Bronchial epithelial cell (primary cell): ENCODE measurements at places on chromosomes 2 and 18.
A peak's percentile ranks its signal among the peaks of the same experiment; 100 is the strongest.

- no peak for DNase-seq
Measured at GRCh38 chr2:233062451-233062850, 2.3 kb downstream of the INPP5D start.

- DNase-seq, result no peak
Measured at GRCh38 chr2:30148850-30149249, 2.0 kb downstream of the YPEL5 start.

DNA sequence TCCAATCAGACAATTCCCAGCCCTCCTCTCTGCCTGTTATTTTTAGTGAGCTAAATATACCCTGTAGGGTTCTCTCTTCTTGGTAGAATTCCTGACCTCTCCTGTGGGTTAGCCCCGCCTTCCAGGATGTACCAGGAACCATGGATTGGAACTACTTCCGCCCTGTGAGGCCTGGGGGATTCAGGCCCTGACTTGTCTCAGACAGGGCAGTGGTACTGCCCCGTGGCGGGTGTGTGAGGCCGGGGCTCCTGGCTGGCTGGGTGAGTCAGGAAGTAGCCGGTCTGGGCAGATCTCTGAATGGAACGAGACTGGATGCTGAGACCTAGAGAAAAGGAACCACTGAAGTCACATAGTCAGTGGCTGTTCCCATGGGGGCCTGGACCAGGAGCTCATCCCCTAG is 50.5 kb downstream of the DYSF start:
- DNase-seq, result peak; percentile 39

GRCh38 chr2:47266939-47267710 is 112.0 kb upstream of the STPG4 start:
- DNase-seq, result no peak

DNA sequence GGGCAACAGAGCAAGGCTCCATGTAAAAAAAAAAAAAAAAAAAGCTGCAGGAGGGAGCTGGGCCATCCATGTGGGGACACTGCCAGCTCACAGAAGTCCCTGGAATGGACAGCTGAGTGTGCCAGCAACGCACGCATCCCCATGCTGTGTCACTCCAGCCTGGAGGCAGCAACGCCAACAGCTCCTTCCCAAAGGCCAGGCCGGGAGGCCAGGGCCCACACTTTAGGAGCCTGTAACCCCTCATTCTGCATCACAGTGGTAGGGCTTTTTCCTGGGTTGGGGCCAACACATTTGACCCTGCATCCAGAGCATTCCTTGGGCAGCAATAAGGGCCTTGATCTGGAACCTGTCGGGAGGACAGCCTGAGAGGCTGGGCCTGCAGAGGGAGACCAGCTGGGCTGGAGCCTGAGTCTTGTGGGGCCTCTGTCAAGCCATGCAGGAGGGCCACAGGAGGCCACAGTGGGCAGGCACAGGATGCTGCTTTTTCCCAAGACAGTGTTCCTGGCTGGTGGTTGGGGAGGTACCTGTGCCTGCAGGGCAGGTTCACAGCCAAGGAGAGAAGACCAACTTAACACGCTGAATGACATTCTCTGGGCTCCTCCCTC is 16.8 kb upstream of the KCNK3 start:
- no peak for DNase-seq
